ENCODE measurements at places on chromosomes 13 and 19.

DNA sequence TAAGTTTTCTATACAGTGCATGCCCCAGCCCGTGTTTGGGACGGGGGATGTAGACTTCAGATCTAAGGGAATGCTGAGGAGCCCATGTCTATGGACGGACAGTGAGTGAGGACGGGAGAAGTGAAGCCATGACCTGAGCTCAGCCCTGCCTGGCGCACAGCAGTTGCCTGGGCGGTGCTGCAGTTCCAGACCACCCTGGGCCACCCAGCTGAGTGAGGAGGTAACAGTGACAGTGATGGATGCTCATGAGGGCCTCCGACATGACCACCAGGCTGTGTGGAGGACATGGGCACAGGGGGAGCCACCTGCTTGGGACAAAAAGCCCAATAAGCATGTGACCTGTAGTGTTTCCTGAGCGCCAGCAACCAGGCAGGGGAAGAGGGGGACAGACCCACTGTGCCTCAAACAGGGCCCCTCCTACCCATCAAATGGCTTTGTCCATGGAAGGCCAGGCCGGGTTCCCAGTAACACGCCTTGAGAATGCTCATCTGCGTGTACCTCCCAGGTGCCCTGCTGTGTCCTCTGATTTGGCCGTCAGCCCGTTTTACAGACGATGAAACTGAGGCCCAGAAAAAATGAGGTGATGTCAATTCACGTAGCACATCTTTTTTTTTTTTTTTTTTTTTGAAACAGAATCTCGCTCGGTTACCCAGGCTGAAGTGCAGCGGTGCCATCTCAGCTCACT is 22.6 kb downstream of the NOSIP start:
- no peak for DNase-seq

DNA sequence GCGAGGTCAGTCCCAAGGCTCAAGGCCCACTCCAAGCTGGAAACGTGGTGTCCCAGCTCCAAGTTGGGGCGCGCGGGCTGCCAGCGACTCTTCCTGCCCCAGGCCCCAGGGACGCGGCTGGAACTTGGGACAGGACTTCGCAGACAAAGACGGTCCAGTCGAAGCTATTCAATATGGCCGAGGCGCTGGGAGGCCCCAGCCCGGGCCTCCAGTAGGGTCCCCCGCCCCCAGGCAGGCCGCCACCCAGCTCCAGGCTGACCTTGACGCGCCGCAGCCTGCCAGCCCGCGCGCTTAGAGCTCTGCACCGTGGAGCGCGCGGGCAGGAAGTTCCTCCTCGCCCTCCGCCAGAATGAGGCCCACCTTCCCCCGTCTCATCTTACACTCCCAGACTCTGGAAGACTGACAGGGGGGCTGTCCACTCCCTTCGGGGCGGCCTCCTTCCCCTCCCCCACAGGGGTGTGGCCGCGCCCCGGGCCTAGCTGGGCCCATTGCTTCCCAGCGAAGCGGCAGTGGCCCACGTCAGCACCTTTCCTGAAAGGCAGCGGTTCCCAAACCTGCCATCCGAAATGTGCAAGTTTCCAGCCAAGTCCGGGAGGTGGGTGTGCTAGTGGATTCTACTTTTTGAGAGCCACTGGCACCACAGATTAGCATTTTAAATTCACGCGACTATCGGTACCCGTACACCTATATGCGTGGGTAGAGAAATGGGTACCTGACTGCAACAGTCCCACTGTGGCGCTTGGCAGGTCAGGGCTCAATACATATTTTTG is at the start of gene CCDC8:
CCDC8 (minus strand) TSS at position 303 of the 770 bp plus-strand sequence. CDS start 754 bp downstream, outside the sequence.
- DNase-seq: no peak

DNA sequence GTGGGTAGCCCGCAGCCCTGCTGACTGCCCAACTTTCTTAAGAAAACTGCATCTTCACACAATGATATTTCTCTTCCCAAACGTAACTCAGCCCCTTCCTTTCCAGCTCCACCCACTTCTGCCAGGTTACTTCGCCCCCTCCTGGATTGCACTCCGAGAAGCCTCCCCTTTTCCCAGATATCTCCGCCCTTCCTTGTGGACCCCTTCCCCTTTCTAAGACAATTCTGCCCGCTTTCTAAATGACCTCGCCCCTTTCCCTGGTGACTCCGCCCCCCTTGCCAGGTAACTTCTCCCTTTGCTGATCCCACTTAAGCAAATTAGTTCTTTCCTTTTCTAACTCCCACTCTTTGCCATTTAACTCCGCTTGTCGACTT is 2.6 kb downstream of the VSIG10L start:
- DNase-seq: no peak

GRCh38 chr13:40101708-40102359 is 446.4 kb downstream of the COG6 start:
- no peak for DNase-seq

GRCh38 chr19:17306285-17306714 is 628 bp downstream of the MRPL34 start:
- no peak for DNase-seq

- DNase-seq: no peak
These were observed 4.9 kb upstream of the TNFSF14 start for GRCh38 chr19:6674868-6675305.

DNA sequence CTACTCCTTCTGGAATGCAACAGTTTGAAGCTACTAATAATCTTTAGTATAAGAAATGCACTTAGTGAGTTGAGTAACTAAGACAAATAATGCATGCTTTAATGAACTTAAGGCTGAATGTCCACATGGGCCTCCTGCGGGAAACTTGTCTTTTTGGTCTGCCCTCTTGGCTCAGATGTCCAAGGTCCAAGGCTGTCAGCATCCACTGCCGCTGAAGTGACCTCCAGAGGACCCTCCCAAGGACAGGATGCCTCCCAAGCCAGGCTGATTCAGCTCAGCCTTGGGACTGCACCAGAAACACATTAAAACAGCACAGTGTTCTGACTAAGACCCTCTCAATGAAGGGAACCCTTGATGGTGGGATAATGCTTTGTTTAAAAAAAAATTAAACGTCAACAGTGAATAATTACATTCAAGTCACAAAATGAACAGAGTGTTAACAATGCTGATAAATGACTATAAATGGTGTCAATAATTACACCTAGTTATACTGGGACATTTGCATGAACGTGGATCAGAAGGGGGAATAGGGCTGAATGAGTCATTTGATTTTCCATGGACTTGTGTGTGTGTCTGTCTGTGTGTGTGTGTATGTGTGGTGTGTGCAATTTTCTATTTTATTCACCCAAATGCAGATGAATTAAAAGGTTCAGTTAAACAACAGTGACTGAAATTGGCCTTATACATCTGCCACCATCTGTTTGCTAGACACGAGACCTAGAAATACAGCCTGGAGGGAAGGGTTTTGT is 150.5 kb downstream of the COL4A1 start:
- DNase-seq: no peak

- no peak for DNase-seq
These were observed 37.3 kb downstream of the CILP2 start for GRCh38 chr19:19575411-19575810.

- no peak for DNase-seq
These were observed 13.2 kb upstream of the CREB3L3 start for GRCh38 chr19:4140237-4140711.

- DNase-seq: no peak
These were observed 61.4 kb downstream of the MICU2 start for GRCh38 chr13:21542563-21542962.

- no peak for DNase-seq
These were observed 484.8 kb downstream of the PCDH9 start for GRCh38 chr13:66745307-66745706.

DNA sequence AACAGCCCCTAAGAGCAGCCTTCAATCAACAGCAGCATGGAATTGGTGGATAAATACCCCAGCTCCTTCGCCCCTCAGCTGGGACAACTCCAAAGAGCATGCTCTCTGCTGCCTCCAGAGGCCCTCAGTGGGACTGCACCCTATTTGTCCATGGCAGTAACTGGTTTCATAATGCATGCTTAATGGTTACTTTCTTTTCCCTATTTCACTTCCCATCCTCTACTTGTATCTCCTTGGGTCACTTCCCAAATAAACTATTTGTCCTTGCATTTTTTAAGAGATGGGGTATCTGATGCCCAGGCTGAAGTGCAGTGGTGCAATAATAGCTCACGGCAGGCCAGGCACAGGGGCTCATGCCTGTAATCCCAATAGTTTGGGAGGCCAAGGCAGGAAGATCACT is 13.5 kb upstream of the TPM4 start:
- no peak for DNase-seq

DNA sequence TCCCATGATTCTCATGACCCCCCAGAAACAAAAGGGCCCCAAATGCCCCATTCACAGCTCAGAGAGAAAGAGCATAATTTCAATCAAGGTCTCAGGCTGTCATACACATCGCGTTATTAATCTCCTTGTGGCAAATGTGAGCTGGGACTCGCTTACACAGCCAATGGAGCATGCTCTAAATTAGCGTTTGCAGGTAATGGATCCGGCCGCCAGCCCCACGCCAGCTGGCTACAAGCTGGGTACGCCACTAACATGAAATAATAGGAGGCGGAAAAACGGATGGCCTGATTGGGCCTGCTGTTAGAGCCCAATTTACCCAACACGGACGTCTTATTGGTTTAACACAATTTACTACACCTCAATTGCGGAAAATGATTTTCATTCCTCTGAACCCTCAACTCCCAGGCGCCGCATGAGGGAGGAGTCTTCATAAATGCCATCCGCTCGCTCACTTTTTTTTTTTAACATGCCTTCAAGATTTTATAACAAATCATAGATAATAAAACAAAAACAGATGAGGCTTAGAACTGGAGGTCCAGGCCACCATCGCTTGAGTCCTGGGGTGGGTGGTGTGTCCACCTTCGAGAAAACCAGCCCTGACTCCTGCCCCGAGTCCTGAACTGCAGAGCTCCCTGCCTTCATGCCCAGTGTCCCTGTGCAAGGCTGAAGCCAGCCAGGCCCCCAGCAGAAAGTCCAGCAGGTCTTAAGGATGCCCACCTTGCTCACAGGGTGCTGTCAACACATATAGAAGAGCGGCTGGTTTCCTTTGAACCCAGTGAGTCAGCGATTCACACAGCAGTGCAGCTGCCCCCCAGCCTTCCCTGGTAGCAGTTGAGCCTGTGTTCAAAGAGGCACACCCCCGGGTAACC is 62.1 kb downstream of the PEPD start:
- no peak for DNase-seq

DNA sequence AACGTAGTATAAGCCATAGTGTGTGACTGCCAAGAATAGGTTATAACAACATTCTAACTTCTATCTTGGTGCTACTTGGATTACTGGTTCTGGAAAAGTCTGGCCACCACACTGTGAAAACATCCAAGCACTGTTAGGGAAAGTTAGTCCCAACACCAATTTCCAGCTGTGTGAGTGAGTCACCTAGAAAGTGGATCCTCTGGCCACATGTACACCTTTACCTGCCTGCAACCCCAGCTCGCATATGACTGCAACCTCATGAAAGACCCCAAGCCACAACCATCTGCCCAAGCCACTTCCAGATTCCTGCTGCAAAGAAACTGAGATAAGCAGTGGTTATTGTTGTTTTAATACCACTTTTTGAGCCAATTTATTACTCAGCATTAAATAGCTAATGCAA is 404.5 kb downstream of the KCTD12 start:
- DNase-seq: no peak

GRCh38 chr19:49425922-49426592 is 869 bp downstream of the GFY start:
- DNase-seq: no peak

Measured in dorsolateral prefrontal cortex (tissue), 122 donors.